GM18507 (cell line): ENCODE measurements at places on chromosomes 12 and 14.

DNA sequence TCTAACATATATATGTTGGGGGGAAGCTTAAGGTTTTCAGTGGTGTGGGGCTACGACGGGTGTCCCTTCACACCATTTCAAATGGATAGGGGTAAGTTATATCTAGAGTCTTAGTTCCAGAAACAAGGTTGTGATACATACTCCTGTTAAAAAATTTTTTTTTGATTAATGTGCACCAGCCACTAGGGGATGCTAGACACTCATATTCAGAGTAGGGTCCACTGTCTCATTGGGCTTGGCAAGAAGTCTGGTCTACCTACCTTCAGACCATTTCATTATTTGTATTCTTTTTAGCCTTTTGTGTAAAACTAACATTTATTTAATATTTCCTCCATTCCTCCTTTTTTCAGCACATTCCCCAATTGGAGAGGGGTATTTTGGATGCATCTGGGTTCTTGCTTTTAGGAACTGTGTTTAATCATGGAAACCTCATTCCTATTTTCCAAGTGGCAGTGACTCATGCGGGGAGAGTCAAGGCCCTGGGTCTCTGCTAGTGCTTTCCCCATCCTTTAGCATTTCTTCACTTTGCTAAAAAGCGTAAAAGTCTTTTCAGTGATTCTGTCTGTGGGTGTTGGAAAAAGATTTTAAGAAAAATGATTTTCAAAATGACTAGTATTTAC lies 33.4 kb downstream of the ANO4 start:
- peak; percentile 2 for DNase-seq

DNA sequence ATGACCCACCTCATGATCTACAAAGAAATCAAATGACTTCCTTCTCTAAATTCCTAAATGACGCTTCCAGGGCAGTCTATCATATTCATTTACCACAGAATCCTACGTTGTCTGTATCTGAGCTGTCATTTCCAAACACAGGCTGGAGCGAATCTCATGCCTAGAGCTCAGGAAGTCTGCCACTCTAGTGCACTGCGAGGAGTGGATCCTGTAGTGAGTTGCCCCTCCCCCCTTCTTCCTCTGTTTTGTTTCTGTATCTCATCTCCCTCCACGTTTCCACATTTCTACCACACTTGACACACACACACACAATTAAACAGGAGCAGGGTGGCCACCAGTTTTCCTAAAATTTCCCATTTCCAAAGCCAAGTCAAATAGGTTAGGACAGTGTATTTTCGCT lies 415.4 kb upstream of the PRICKLE1 start:
- no peak for DNase-seq

DNA sequence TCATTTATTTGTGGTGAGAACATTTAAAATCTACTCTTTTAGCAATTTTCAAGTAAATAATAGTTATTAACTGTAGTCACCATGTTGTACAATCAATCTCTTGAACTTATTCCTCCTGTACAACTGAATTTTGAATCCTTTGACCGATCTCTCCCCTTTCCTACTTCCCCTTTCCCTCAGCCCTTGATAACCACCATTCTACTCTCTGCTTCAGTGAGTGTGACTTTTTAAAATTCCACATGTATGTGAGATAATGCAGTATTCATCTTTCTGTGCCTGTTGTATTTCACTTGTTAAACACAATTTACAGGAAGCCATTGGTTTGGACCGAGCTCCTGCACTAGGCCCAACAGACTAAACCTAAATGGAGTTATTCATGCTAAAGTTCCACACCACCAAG lies 458.9 kb upstream of the PDE3A start:
- DNase-seq, result no peak

DNA sequence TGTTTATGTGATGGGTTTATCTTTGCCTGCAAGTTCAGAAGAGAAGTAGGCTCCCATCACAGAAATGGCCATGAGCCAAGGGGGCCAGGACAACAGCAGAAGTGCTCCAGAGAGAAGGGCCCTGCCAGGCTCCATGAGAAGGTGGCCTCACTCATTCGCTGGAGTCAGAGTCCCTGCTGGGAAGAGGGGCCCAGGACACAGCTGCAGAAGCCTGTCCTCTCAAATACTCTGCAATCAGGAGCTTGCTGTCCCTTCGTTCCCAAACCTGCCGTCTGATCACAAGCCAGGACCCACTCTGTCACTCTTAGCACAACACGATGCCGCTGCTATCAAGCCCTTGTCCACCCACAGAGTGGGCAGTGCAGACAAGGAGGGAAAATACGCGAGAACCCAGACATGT lies 306.2 kb upstream of the FKBP4 start:
- DNase-seq, result no peak

GRCh38 chr12:98751580-98752115 lies 106.6 kb downstream of the APAF1 start:
- DNase-seq, result no peak

GRCh38 chr14:64663174-64663573 lies 41.0 kb upstream of the PLEKHG3 start:
- DNase-seq, result no peak

- DNase-seq, result no peak
Measured at GRCh38 chr14:35822501-35822900, 3.6 kb upstream of the BRMS1L start.
